ENCODE measurements at places on chromosomes 7 and 10.
A peak's percentile ranks its signal among the peaks of the same experiment; 100 is the strongest.

DNA sequence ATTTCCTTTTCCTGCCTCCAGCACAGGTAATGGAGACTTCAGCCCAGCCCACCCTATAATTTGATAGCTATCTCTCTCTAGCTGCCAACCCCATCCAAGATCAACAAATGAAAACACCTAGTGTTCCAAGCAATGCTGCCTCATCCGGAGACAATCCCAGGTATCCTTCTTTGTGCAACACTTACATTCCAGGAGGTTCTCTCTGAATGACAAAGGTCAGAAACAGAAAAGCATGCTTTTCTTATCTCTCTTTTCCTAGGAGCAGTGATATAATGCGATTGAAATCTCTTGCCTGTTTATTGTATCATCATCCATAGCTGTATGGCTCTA, 699.3 kb downstream of the INHBA start:
- DNase-seq: no peak

- DNase-seq: no peak
These were observed 327.4 kb downstream of the SORCS1 start for GRCh38 chr10:106836933-106837663.

DNA sequence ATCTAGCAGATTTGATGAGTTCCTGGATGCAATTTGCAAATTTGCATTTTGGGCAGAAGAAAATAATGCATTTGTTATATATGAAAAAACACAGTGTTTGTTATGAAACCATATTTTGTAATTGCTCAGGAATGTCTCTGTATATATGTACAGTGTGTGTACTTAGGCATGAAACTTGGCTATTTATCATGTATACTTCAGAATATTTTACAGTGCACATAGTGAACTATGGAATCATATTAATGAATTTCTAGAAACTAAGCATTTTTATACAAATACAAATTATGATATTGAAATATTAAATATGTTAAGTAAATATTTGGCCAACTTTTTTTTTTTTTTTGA, 107.5 kb downstream of the TWIST1 start:
- no peak for DNase-seq

- no peak for DNase-seq
These were observed 213.0 kb upstream of the PLXNA4 start for GRCh38 chr7:132789281-132789680.

- DNase-seq: peak; percentile 15
These were observed 71.9 kb upstream of the DUSP5 start for GRCh38 chr10:110425684-110426293.

- no peak for DNase-seq
These were observed 25.3 kb downstream of the ADD3 start for GRCh38 chr10:110032801-110033700.

- DNase-seq: no peak
These were observed 8.3 kb downstream of the BRAT1 start for GRCh38 chr7:2546776-2547586.

GRCh38 chr10:101089520-101090299, 27.9 kb downstream of the KAZALD1 start:
- DNase-seq: no peak

DNA sequence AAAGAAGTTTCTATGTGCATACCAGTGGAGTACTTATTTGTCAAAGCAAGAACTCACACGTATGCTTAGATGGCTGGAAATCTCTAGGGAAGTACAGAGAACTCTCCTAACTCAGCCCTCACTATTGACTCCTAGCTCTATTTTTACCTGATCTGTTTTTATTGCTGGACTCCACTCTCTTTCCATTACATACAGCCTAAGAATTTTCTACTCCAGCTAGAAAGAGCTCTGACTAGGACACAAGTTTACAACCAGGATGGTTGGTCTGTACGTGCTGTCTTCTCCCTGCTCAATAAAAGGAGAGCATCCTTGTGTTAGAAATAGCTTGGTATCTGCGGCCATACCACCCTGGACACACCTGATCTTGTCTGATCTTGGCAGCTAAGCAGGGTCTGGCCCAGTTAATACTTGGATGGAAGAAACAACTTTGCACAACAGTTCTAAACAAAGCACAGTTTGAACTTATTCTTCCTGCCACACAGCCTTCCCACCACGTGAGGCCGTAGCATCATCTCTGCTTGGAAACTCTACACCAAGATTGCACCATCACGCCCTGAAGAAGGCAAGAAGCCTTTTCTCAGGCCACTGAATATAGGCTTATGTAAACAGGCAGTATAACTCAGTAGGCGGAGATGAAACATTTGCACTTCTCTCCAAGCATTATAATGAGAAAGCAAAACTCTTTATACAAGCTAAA, 50.7 kb downstream of the KCNMA1 start:
- peak; percentile 62 for DNase-seq

DNA sequence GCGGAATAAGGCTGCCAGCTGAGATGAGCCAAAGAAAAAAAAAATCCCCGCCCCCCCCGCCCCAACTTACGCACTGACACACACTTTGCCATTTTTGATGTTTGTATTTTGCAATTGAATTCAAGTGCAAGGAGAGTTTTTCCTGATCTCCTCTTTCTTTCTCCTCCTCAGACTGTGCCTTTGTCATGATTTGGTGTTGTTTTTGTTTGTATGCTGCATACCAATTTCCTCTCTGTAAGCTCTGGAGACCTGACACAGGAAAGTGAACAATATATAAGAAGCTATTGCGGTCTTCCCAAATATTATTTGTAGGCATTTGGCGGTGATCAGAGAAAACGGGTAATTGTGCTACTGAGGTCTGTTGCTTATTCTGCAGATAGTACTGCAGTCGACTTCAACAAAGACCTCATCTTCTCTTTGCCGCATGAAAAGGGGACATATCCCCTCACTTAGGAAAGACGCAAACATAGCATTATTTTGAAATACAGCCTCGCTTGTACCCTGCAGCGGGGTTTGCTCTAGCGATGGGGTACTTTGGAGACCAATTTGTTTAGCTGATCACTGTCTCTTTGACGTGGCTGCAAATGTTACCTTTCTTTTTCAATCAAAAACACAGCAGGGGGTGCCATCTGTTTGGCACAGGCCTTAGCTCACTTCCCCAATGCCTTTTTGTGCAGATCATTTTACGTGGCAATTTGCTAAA, 206.6 kb downstream of the SKAP2 start:
- DNase-seq: no peak

DNA sequence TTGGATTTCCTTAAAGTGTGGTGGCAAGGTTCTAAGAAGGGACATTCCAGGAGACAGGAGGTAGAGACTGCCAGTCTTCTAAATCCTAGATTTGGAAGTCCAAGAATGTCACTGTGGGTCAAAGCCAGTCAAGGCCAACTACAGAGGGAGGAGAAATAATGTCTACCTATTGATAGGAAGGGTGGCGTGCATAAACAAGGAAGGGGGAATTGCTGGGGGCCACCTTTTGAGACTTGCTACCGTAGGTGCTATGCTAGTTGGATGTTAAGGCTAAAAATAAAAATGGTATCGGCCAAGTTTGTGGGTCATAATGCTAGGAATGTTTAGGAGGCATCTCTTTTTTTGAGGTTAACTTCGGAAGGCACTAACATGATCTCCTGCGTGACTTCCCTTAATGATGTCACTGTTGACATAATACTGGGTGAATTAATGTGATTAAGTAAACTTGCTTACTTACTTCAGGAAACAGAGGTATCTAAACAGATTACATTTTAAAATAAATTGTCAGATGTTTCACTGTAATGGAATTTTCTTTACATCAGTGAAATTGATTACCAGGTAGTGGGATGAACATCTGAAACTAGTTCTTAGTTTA, 4.8 kb downstream of the BTRC start:
- DNase-seq: peak; percentile 58

- DNase-seq: no peak
These were observed 40.0 kb downstream of the KCNMA1 start for GRCh38 chr10:77597560-77597959.

DNA sequence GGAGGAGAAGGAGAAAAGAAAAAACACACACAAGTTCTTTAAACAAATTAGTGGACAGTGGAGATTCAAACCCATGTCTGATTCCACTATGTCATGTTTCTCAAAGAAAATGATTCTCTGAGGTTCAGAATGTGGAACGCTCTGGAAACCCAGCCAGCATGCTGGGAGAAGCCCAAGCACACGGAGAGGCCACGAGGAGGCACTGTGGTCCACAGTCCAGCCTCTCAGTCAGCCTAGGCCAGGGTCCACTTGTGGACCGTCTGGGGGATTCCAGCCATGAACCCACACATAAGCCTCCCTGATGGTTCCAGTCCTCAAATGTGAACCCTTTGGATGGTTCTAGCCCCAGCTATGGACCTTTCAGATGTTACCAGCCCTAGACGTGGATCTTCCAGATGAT, 73.4 kb downstream of the CAV1 start:
- peak; percentile 17 for DNase-seq

DNA sequence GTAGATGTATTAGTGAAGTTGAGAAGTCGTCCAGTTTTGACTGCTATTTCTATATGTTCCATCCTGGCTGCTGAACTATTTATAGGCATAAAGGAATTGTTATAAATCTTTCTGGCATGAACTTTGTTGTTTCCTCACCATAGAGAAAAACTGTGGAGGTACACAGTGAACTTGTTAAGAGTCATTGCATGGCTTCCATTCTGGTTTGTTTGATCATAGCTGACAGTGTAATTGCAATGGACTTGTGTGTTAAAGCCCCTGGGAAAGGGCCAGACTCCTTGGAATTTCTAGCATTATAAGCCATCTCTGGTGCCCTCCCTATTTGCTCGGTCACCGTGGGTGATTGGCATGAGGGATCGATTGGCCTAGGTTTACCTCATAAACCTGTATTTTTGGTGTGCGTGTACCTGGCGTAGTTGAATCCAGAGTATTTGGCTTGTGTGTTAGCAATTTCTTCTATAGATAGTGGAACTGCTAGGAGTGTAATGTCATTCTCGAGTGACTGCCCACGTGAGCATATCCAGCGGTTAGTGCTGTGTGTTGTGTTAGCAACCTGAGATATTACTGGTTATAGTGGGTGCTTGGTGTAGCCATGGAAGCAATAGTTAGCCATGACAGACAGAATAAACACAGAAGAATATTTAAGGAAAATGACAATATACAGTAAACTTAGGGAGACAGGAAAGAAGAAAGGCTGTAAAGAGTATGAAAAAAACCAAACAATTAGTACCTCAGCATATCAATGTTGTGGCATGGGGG, 5.9 kb upstream of the SYPL1 start:
- DNase-seq: no peak

GRCh38 chr10:67095531-67095930, 169.7 kb downstream of the LRRTM3 start:
- DNase-seq: no peak

GRCh38 chr10:123726836-123727235, 60.7 kb downstream of the GPR26 start:
- DNase-seq: no peak

DNA sequence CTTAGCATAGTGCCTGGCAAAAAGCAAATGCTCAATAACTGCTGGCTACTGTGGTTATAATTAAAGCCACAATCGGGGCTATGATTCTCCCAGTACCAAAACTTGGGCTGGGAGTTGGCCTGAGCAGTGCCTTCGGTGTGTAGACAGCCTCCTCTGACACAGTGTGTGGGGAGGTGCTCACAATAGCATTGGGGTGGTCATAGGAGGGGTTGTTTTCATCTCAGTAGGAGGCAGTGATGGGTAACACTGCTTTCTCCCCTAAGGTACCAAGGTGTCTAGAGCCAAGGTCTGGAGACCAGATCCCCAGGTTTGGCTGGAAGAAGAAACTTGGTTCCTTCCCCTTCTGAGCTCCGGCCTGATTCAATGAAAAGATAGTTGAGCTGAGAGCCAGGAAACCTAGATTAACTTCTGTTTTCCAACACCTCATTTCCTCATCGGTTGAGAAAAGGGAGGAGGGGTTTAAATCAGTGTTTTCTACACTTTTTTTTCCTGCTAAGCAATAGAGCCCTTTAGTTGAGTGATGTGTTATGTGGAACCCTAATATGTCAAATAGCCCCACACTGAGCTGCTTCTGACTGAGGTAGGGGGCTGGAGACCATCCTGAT, 68.2 kb downstream of the LRMDA start:
- no peak for DNase-seq

- DNase-seq: no peak
These were observed 1692.0 kb downstream of the REEP3 start for GRCh38 chr10:65213170-65213569.

- no peak for DNase-seq
These were observed 248.2 kb downstream of the TCERG1L start for GRCh38 chr10:131063311-131063710.

GRCh38 chr10:71801361-71801760, 28.0 kb upstream of the VSIR start:
- no peak for DNase-seq

- DNase-seq: no peak
These were observed 643.5 kb upstream of the DPP6 start for GRCh38 chr7:153408360-153409335.

- no peak for DNase-seq
These were observed 56.5 kb downstream of the MMRN2 start for GRCh38 chr10:86900955-86901354.

DNA sequence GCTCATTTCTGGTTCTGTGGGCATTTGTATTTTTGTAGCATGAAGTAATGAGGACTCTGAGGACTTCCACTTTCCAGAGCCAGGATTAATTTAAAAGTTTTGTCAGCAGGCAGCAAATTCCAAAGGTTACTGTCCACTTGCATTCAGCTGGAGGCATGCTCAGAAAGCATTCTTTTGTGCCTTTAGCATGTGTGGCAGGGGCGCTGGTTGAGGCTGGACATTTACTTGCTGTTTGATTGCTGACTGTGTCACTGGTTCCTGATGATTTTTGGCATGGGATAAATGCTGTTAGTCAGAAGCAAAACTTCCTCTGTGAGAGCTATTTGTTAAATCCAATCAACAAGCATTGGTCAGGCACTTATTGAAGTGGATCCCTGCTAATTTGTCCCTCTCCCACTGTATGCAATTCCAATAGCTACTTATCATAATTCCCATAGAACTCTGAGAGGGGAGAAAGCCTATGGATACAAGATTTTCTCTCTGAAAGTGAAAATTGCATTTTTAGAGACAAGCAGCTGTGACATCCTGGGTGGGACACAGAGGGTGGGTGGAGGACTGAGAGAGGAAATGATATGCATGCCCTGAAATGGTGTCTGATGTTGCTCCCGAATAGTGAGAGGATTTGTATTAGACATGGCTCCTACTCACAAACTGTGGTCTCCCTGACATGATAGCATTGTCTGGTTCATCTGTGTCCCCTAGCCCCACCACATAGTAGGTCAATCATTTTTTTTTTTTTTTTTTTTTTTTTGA, 161.2 kb upstream of the WDR11 start:
- no peak for DNase-seq

GRCh38 chr7:30074422-30075030, 46.3 kb downstream of the PLEKHA8 start:
- peak; percentile 61 for DNase-seq

DNA sequence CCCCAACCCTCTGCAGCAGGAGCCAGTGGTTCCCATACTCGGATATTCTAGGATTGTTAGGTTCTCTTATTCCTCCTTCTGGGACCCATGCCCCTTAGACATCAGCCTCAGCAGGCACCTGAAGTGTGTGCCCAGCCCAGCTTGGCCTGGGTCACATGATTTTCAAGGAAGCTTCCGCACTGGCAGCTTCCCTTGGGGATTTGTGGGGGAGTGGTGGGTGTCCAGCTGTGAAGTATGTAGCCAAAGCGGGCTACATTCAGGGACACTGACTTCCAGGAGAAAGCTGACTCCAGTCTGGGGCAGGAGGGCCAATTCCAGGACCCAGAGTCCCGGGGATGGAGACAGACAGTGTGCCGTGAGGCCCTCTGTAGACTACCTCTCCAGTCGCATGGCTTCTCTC, 1.3 kb downstream of the LDB1 start:
- DNase-seq: peak; percentile 32

- DNase-seq: no peak
These were observed 1110.8 kb upstream of the POT1 start for GRCh38 chr7:126040114-126041045.

- DNase-seq: no peak
These were observed 8.3 kb downstream of the IQCE start for GRCh38 chr7:2566890-2567678.

- DNase-seq: no peak
These were observed 13.0 kb downstream of the AOAH start for GRCh38 chr7:36711256-36711655.
